ENCODE measurements at places on chromosomes 4 and X. TPM values are rescaled to one million over a fixed set of nuclear protein-coding genes. Genes with fewer than 3 reads are reported as not detected.

TDO2 gene
- not detected for total RNA-seq

DNA sequence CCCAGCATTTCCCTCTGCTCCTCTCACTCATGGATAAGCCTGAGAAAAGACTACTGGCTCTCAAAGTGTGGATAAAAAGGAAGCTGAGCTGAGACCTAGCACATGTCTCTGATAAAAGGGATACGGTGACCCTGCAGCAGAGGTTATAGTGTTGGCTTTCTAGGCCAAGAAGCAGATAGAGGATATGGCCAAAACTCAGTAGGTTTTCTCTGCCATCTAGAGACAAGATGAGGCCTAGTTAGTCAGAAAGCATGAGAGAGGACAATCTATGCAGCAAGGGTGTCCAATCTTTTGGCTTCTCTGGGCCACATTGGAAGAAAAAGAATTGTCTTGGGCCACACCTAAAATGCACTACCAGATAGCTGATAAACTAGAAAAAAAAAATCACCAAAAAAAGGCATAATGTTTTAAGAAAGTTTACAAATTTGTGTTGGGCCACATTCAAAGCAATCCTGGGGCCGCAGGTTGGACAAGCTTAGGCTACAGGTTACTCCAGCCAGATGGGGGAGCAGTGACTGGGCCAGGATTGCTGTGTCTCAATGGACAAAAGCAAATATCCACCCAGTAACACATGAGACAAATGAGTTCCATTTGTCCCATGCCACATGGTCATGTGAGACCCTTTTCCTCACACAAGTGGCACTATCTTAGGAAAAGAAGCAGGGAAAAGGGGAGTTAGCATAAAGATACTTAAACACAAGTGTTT is 411.4 kb downstream of the INPP4B start:
- H3K27me3 ChIP-seq, result no peaks in the 10 kb centered on the region
- peaks cover 36% of the 10 kb centered on the region for H3K4me1 ChIP-seq
- no peaks in the 10 kb centered on the region for H3K36me3 ChIP-seq
- no peak overlapping the region for H3K4me3 ChIP-seq
- DNase-seq, result no peak

- DNase-seq, result no peak
- H3K27me3 ChIP-seq, result peaks cover 4% of the 10 kb centered on the region
- H3K27ac ChIP-seq, result no peak overlapping the region
- no peaks in the 10 kb centered on the region for H3K4me1 ChIP-seq
- H3K4me3 ChIP-seq, result no peak overlapping the region
These were observed 103.3 kb downstream of the TMEM144 start for GRCh38 chr4:158313566-158313965.

NLGN3 gene
- total RNA-seq, result 2.7 TPM

PDE6B gene
- total RNA-seq, result 20.7 TPM

ANKRD50 gene
- total RNA-seq, result 1.1 TPM

DNA sequence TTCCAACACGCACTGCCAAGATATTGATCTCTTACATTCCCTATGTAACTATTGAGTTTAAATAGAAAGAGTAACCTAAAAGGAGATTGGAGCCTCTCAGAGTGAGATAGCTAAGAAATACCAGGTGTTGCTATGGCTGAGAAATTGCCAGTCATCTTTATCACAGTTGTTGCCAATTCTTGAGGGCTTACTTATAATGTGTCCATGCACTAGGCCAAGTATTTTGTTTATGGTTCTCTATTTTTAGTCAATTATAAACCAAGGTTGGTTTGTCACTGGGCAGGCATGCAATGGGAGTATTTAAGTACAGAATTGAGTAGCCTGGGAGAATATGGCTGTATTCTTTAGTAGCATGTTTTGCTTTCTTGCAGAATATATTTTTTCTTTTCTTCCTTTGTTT is 201.6 kb downstream of the TEX13A start:
- no peaks in the 10 kb centered on the region for H3K36me3 ChIP-seq
- H3K27ac ChIP-seq, result no peak overlapping the region
- no peak for DNase-seq
- no peaks in the 10 kb centered on the region for H3K4me1 ChIP-seq

SASH3 gene
- 154 TPM for total RNA-seq

TRIML2 gene
- total RNA-seq, result not detected

GRCh38 chr4:143713955-143714625 is 13.6 kb upstream of the FREM3 start:
- DNase-seq, result no peak
- H3K27ac ChIP-seq, result no peak overlapping the region
- H3K27me3 ChIP-seq, result no peaks in the 10 kb centered on the region
- H3K36me3 ChIP-seq, result no peaks in the 10 kb centered on the region
- H3K4me1 ChIP-seq, result no peaks in the 10 kb centered on the region

DNA sequence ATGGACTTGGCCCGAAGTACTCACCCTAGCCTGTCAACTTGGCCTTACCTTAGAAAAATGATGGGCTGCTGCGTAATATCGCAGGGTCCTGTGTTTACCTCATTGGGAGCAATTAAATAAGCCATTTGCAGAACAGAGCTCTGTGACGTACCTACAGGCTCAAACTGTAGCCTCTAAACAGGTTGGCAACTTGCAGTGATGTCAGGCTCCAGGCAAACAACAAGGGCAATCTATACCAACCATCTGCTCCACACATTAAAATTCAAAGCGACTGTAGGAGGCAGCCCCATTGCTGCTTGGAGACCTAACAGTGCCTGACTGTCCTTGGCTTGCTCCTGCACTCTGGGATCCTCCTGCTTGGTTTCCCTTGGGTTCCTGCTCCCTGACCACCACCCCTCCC is 17.2 kb downstream of the VGLL1 start:
- H3K4me1 ChIP-seq, result peaks cover 7% of the 10 kb centered on the region
- no peaks in the 10 kb centered on the region for H3K36me3 ChIP-seq
- no peak overlapping the region for H3K4me3 ChIP-seq
- H3K27ac ChIP-seq, result no peak overlapping the region

NXF2B gene
- not detected for total RNA-seq

DNA sequence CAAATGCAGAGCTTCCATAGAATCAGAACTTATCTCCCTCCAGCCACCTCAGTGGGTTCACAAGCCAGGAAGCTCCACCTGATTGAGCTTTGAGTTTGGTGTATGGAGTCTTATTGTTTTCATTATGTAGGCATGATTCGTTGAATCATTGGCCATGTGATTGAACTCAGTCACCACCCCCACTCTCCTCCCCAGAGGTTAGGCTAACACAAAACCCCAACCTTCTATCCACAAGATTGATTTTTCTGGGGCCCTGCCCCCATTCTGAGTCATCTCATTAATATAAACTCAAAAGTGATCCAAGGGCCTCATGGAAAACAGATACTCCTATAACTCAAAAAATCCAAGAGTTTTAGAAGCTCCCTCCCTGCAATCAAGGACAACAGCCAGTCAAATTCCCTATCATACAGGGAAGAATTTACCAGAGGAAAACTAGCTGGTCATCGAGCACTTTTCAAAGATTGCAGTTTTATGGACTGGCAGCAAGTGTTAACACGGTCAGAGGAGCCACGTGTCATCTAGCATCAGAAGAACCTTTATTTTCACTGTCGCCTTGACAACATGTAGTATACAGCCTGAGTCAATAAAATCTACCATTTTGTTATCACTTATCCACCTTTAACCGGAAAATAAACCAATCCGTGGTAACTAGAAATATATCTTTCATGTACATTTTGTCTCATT is 35.9 kb upstream of the GUCY1B1 start:
- H3K36me3 ChIP-seq, result no peaks in the 10 kb centered on the region
- no peak overlapping the region for H3K4me3 ChIP-seq
- no peaks in the 10 kb centered on the region for H3K4me1 ChIP-seq
- DNase-seq, result no peak
- H3K27ac ChIP-seq, result no peak overlapping the region

MAGEA10 gene
- total RNA-seq, result not detected

DNA sequence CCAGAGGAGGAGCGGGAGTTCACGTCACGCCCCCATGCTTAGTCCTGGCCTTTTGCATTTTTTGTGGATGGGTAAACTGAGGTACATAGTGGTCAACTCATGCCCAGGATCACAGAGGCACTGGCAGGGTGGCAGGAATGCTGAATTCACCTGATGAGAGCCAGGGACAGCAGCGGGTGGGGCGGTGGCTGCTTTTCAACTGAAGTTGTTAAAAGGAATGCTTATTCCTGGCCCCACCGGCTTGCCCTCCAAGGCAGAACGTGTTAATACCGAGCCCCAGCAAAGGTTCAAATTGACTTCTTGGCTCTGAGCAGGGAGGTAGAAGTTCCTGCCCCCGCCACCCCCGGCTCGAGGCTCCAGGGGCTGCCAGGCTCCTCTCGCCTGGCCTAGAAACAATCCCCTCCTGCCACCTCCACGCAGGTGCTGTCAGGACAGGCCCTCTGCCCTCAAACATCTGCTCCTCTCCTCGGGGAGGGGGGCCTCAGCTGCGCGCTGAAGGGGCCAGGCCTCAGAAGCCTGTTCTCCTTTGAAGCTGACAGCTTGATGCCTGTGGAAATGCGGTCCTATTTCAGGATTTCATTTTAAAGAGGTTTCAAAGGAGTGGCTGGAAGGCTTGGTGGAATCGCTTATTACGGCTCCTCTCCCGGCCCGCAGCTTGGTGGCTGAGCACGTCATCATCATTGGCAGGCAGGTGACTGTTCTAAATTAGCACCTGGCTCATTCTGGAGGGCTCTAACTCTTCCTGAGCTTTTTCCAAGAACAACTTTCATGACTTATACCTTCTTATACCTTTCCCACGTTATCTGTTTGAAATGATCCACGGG is 93.0 kb downstream of the PHKA2 start:
- H3K27ac ChIP-seq, result no peak overlapping the region
- peaks cover 4% of the 10 kb centered on the region for H3K36me3 ChIP-seq
- H3K4me3 ChIP-seq, result no peak overlapping the region
- no peaks in the 10 kb centered on the region for H3K27me3 ChIP-seq

ZNF674 gene
- 6.0 TPM for total RNA-seq

- H3K27ac ChIP-seq, result no peak overlapping the region
- H3K36me3 ChIP-seq, result no peaks in the 10 kb centered on the region
- peaks cover 7% of the 10 kb centered on the region for H3K27me3 ChIP-seq
- H3K4me3 ChIP-seq, result no peak overlapping the region
- H3K4me1 ChIP-seq, result no peaks in the 10 kb centered on the region
These were observed 501.1 kb downstream of the KCNIP4 start for GRCh38 chr4:21447301-21448054.

GYG2 gene
- not detected for total RNA-seq

GRCh38 chr4:112884406-112884805 is 165.0 kb upstream of the ANK2 start:
- no peaks in the 10 kb centered on the region for H3K4me1 ChIP-seq
- H3K27ac ChIP-seq, result no peak overlapping the region
- H3K4me3 ChIP-seq, result no peak overlapping the region
- no peak for DNase-seq

Measured in naive thymus-derived CD8-positive, alpha-beta T cell (primary cell).